ENCODE measurements at places on chromosomes 3 and 15. TPM values are rescaled to one million over a fixed set of nuclear protein-coding genes. Genes with fewer than 3 reads are reported as not detected.

ZMAT3 gene
- total RNA-seq = 8.6 TPM

- DNase-seq = no peak
These were observed 190.2 kb downstream of the SCAPER start for GRCh38 chr15:76714950-76715349.

- no peak for DNase-seq
These were observed 39.2 kb downstream of the CCDC66 start for GRCh38 chr3:56595975-56596840.

DNA sequence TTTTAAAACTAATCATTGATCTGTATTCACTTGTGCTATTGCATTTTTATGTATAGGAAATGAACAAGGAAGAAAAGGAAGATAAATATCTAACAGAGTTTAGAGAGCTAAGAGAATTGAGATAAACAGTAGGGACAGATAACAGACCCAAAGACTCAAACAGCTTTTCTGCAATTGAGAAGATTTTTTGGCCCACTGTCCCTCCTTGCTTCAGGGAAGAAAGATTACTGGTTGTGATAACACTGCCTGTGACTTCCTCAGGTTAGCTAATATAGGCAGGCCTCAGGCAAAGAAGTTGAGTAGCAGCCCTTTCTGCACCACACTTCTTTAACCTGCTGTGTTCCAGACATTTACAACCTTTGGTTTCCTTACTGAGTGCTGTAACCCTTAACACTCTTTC, 2.7 kb upstream of the COX17 start:
- DNase-seq = no peak

Measured in neural progenitor cell (in vitro differentiated cells).